ENCODE measurements at places on chromosomes 5 and 9. TPM values are rescaled to one million over a fixed set of nuclear protein-coding genes. Genes with fewer than 3 reads are reported as not detected.

PSAT1 gene
- polyA plus RNA-seq = 11.6 TPM

- no peak overlapping the region for H3K27ac ChIP-seq
- H3K4me1 ChIP-seq = peaks cover 4% of the 10 kb centered on the region
- no peak overlapping the region for H3K4me3 ChIP-seq
- no peak for DNase-seq
These were observed 9.7 kb upstream of the MYOZ3 start for GRCh38 chr5:150651382-150651781.

CDH12 gene
- not detected for polyA plus RNA-seq

WHRN gene
- 5.5 TPM for polyA plus RNA-seq

- no peaks in the 10 kb centered on the region for H3K27me3 ChIP-seq
- no peak overlapping the region for H3K27ac ChIP-seq
- H3K4me1 ChIP-seq = peaks cover 7% of the 10 kb centered on the region
- H3K36me3 ChIP-seq = no peaks in the 10 kb centered on the region
- DNase-seq = no peak
- H3K4me3 ChIP-seq = no peak overlapping the region
These were observed 122.5 kb downstream of the SCAMP1 start for GRCh38 chr5:78482948-78483347.

DNA sequence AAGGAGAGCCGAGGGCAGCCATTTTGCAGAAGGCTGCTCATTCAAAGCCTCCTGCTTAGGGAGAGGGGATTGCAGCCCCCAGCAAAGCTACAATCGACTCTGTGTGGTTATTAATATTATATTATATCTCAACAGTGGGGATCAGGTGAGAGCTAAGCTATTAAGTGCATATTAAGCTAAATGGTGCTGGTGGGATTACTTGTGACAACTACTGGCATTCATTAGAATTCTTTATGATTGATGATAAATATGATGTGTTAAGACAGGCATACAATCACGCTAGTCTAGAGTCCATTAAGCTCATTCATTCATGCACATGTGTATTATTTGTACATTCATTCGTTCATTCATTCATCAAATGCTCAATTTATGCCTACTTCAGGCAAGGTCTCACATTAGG lies 23.0 kb downstream of the COL15A1 start:
- no peaks in the 10 kb centered on the region for H3K36me3 ChIP-seq
- DNase-seq = no peak
- H3K27ac ChIP-seq = no peak overlapping the region
- no peak overlapping the region for H3K4me3 ChIP-seq
- H3K27me3 ChIP-seq = no peaks in the 10 kb centered on the region

- H3K4me1 ChIP-seq = peaks cover 62% of the 10 kb centered on the region
- peak overlapping the region; percentile 85 for H3K4me3 ChIP-seq
- H3K36me3 ChIP-seq = no peaks in the 10 kb centered on the region
- H3K27ac ChIP-seq = peak overlapping the region; percentile 85
- no peaks in the 10 kb centered on the region for H3K27me3 ChIP-seq
- no peak for DNase-seq
These were observed 495 bp downstream of the OSTF1 start for GRCh38 chr9:75088646-75089372.

PCDHGA6 gene
- polyA plus RNA-seq = 0.06 TPM

GRCh38 chr9:18798106-18798505 lies 234.9 kb downstream of the SAXO1 start:
- no peaks in the 10 kb centered on the region for H3K27me3 ChIP-seq
- no peak overlapping the region for H3K4me3 ChIP-seq
- H3K36me3 ChIP-seq = no peaks in the 10 kb centered on the region
- H3K4me1 ChIP-seq = no peaks in the 10 kb centered on the region
- no peak overlapping the region for H3K27ac ChIP-seq

DNA sequence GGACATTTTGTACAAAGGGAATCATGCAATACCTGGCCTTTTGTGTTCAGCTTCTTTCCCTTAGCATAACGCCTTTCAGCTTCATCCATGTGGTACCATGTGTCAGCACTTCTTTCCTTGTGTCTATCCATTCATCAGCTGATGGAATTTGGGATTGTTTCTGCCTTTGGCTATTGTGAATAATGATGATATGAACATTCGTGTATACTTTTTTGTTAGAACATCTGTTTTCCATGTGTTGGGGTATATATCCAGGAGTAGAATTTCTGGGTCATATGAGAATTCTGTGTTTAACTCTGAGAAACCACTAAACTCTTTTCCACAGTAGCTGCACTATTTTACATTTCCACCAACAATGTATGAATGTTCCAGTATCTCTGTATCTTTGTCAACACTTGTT lies 14.8 kb upstream of the PRRC2B start:
- no peaks in the 10 kb centered on the region for H3K36me3 ChIP-seq
- no peaks in the 10 kb centered on the region for H3K27me3 ChIP-seq
- DNase-seq = no peak
- H3K27ac ChIP-seq = no peak overlapping the region

DNA sequence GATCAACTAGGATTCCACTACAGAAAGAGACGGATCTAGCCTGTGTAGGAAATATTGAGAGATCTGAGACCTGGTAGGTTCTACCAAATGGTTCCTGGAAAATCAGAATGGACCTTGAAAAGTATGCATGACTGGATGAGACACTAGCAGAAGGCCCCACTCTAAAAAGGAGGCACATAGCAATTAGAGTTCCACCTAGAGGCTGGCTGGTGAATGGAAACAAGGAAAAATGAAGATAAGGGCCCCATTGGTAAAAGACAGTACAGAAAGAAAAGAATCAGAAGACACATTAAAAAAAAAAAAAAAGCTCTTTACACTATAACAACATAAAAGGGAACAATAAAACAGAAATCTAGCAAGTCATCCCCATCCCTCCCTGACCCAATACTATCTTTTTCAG lies 518.5 kb downstream of the NR2F1-AS1 start:
- H3K36me3 ChIP-seq = no peaks in the 10 kb centered on the region
- no peak for DNase-seq
- H3K27ac ChIP-seq = no peak overlapping the region
- no peaks in the 10 kb centered on the region for H3K4me1 ChIP-seq
- H3K27me3 ChIP-seq = no peaks in the 10 kb centered on the region

DNA sequence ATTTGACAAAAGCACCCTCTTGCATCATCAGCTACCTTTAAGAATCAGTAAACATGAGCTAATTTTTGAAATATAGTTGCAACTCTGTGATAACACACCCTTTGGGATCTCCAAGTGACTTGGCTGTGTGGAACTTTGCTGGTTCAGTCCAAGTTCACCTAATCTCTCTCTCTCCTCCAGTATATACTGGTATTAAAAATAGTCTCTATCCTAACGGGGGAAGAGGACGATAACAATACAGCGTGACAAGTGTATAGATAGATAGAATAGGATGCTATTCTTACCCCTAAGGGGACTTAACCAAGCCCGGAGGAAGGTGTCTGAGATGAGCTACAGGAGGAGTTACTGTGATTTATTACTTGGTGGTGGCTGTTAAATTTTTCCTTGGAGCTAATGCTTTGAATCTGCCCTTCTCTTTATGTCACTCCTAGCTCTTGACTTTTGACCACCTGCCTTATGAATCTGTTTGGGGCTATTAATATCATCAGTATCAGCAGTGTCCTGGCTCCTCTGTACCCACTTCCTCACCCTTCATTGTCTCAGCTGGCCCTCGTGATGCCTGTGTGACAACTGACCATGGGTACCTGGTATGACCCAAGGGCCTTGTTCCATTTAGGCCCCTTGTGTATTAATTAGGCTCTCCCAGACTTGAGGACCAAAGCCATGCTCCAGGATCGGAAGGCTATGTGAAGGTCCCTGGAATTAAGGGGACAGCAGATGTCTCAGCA lies 223.9 kb downstream of the SREK1 start:
- no peaks in the 10 kb centered on the region for H3K27me3 ChIP-seq
- no peak overlapping the region for H3K4me3 ChIP-seq
- H3K4me1 ChIP-seq = no peaks in the 10 kb centered on the region
- no peaks in the 10 kb centered on the region for H3K36me3 ChIP-seq

PRRX2 gene
- not detected for polyA plus RNA-seq

- H3K36me3 ChIP-seq = no peaks in the 10 kb centered on the region
- H3K27ac ChIP-seq = no peak overlapping the region
- no peaks in the 10 kb centered on the region for H3K4me1 ChIP-seq
- no peak for DNase-seq
These were observed 537.6 kb downstream of the CETN3 start for GRCh38 chr5:89871906-89872305.

IL13 gene
- polyA plus RNA-seq = not detected

DNA sequence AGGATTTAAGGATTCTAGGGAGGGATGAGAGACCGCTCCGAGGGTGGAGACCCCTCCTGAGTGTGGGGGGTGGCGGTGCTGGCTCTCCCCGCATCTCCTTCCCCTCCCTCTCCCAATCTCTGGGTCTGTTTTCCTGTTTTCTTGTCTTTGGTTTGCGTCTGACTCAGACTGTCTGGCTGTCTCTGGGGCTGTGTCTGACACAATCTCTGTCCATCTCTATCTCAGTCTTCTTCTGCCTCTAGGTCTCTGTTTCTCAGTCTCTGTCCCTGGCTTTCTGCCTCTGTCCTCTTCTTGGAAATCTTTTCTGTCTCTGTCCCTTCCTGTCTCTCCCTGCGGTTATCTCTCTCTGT lies 196 bp upstream of the GRM6 start:
- H3K4me1 ChIP-seq = no peaks in the 10 kb centered on the region
- no peak overlapping the region for H3K27ac ChIP-seq
- H3K4me3 ChIP-seq = no peak overlapping the region
- no peaks in the 10 kb centered on the region for H3K27me3 ChIP-seq
- no peak for DNase-seq

GRCh38 chr5:122835681-122836080 lies 9.7 kb upstream of the SNX24 start:
- H3K4me3 ChIP-seq = no peak overlapping the region
- no peaks in the 10 kb centered on the region for H3K36me3 ChIP-seq
- no peak overlapping the region for H3K27ac ChIP-seq
- DNase-seq = no peak

Data from CD8-positive, alpha-beta memory T cell (primary cell).